Stimulated activated CD8-positive, alpha-beta memory T cell treated with anti-CD3 and anti-CD28 coated beads, Interleukin-2, amount 100 ng/mL, for 1 hour (primary cell): ENCODE measurements at places on chromosomes 11 and 22.

DNA sequence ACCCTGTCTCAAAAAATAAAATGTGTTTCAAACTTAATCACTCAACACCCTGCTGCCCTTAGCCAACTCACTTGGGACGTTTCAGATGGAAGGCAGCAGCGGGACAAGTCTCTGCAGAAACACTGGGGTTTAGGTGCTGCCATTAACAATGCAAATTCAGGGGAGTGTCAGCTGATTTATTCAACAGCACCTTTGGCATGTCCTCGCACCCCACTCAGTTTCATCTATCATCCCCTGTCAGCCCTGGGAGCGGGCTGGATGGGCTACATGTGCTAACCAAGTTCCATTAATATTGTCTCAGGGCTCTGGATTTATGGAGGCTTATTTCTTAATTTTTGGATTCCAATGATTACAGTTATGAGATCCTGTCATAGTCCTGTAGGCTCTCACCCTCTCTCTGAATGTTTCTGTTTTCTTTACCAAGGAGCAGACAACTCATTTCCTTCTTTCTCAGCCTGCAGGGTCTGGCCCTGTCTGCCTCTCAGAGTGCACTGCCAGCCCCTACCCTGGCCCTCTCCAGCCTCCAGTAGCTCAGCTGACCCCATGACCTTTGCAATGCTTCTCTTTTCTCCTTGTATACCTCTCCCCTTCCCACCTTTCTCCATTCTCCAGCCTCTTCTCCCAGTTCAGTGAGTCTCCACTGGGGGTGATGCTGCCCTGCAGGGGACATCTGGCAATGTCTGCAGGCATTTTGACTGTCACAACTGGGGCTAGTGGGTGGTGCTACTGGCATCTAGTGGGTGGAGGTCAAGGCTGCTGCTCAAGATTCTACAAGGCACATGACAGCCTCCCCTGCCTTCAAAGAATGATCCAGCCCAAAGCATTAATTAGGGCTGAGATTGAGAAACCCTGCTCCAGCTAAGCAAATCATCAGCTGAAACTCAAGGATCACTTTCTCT, 79.0 kb downstream of the APIP start:
- no peak for DNase-seq

GRCh38 chr11:5004424-5005274, 10.0 kb downstream of the OR51L1 start:
- no peak for DNase-seq

DNA sequence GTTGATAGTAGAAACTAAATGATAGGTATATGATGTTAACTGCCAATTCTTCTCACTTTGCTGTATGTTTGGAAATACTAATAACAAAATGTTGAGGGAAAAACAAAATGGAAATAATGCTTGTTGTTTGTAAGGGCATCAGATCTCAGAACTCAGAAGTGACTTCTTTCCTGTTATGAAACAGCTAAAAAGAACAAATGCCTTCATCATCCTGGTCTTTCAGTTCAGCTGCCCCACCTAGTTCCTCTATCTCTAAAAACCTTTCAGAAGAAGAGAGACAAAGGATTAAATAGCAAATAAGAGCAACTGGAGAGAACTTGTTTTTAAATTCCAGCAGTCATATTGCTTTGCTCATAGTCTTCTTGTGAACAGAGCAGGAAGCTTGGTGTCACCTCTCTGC, 345.3 kb upstream of the NCAM1 start:
- no peak for DNase-seq

- no peak for DNase-seq
These were observed 144.1 kb downstream of the NOX4 start for GRCh38 chr11:89347071-89347470.

GRCh38 chr11:37688456-37688855, 1090.4 kb upstream of the RAG2 start:
- no peak for DNase-seq

- peak; percentile 4 for DNase-seq
These were observed 147.3 kb downstream of the FEZ1 start for GRCh38 chr11:125348674-125349309.

DNA sequence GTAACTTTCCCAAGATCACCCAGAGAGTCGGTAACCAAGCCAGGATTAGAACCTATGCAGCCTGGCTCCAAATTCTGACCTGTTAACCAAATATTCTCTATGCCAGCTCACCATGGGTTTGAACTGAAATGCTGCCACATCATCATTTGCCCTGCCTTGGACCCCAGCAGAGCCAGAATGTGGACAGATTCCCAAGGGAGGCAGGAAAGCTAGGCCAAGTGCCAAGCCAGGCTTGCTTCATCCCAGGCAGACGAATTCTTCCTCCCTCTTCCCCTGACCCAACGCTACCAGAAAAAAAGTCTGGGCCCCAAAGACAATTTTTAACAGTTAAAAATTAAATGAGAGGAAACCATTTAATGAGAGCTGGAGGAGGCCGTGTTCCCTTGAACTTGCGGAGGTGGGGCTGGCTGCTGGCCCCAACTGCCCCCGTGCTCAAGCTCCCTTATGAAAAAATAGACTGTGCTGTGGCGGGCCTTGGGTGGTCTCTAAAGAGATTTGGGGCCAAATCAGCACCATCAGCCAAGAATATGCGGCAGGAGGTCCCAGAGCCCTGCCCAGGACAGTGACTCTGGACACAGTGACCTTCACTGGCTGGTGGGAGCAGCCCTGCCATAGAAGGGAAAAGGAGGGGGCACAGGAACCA, 184.1 kb upstream of the SYT13 start:
- DNase-seq, result no peak

GRCh38 chr22:23591201-23591791, 11.2 kb upstream of the IGLL1 start:
- peak; percentile 11 for DNase-seq

- DNase-seq, result no peak
These were observed 20.4 kb downstream of the TUB start for GRCh38 chr11:8101421-8101820.

DNA sequence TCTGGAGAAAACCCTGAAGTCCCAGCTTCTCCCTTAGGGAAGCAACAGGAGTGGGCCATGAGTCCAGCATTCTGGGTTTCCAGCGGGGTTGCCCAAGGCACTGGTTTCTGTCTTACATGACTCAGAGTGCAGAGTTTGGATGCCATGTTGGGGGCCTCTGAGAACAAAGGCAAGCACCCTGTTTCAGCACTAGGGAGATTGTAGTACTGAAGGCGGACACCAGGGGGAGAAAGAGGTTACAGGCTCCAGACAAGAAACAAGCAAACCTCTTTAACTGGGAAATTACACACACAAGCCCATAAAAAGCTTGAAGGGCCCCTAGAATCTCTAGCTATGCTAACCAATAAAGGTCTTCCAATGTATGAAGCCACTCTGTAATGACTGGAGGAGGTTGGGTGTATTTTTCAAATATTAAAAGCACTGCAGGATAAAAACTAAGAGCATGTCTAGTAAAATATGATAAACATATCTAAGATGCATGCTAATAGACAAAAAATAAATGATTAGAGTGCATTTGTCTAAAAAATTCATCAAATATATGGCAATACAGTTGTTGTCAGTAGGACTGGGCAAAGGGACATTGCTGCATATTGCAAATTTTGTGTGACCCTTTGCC, 7.1 kb downstream of the MS4A6E start:
- peak; percentile 13 for DNase-seq

DNA sequence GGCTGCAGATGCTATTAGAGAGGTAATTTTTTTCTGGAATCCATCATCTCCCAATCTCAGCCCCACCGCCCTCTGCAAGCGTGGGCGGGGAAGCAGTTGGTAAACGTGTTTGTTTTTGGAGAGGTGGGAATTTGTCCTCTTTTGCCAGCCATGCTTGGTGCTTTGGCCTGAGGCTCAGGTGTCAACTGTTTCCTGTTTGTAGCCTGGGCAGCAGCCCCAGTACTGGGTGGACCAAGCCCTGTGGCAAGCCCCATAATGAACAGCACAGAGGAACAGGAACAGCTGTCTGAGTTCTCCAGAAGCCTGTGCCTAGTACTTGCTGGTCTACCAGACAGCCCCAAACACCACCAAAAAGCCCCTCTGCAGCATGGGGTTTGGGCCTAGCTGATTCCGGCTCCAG, 39.6 kb downstream of the POU2F3 start:
- no peak for DNase-seq

DNA sequence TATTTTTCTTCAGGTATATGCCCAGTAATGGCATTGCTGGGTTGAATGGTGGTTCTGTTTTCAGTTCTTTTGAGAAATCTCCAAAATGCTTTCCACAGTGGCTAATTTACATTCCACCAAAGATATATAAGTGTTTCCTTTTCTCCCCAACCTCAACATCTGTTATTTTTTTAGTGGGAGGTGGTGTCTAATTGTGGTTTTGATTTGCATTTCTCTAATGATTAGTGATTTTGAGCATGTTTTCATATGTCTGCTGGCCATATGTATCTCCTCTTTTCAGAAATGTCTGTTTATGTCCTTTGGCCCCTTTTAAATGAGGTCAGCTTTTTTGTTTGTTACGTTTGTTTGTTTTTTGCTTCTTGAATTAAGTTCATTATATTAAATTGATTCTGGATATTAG, 760.2 kb downstream of the KCNA4 start:
- no peak for DNase-seq

GRCh38 chr11:85096939-85097338, 530.2 kb downstream of the DLG2 start:
- DNase-seq, result no peak

- DNase-seq, result no peak
These were observed 58.2 kb downstream of the PRCP start for GRCh38 chr11:82842019-82842418.

DNA sequence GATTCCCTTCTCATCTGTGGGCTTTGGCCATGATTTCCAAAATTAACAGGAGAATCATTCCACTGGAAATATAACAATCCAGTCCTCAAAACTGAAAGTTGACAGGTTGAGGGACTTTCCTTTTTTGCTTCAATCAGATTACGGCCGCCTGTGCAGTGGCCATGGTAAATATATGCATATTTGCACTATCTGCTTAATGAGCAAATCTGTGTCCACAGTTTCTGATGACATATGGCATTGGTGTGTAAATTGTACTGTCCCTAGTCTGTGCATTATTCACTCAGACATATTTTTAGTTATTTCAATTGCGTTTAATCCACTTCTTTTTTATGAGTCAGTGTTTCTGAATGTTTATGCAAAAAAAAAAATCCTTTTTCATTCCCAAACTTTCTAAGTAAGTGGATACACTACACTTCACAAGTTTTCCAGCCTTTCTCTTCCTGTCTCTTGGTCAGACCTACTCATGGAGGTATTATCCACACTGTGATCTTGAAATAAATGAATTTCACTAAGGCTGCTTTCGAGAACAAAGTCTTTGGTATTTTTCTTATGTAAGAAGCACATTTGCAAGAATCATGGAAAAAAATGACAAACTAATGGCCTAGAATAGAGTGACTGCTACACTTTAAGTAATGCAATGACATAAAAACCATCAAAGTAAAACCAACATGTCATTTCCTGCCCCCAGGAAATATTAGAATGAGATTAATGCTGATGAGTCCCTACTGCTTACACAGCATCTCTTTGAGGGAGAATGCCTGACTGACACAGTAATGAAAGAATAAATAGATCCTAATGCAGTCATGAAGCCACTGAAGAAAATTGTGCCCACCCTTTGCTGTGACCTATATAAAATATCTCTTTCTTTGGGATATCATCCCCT, 76.4 kb upstream of the MTNR1B start:
- no peak for DNase-seq

DNA sequence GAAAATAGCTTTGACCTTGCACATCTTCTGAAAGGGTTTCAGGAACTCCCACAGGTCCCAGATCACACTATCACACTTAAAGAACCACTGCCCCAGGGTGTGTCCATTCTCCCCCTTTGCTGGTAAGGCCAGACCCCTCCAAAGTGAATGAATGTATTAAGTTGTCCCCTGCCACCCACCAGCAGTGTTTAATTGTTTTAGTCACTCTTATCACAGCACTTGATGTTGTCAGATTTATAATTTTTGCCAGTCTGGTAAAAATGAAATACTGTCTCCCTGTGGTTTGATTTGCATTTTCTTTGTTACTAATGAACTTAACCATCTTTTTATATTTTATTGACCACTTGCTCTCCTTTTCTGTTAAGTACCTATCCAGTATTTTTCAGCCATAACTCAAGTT, 89.6 kb upstream of the RAB1B start:
- no peak for DNase-seq

- DNase-seq, result no peak
These were observed 619.4 kb upstream of the KIRREL3 start for GRCh38 chr11:127619946-127620345.

GRCh38 chr11:16173798-16174197, 182.5 kb downstream of the SOX6 start:
- no peak for DNase-seq
